ENCODE measurements at places on chromosomes 6 and 20.
A peak's percentile ranks its signal among the peaks of the same experiment; 100 is the strongest.

DNA sequence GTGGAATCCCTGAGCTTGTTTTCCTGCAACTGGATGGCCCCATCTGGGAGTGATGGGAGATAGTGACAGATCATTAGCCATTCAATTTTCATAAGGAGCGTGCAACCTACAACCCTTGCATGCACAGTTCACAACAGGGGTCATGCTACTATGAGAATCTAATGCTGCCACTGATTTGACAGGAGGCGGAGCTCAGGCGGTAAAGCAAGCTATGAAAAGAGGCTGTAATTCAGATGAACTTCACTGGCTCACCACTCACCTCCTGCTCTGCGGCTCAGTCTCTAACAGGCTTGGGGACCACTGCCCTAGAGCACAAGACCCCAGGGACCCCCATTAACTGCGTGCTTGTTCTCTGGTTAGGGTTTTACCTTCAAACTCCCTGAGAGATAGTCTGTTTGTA, 12.4 kb upstream of the TREML4 start:
- no peak for DNase-seq

DNA sequence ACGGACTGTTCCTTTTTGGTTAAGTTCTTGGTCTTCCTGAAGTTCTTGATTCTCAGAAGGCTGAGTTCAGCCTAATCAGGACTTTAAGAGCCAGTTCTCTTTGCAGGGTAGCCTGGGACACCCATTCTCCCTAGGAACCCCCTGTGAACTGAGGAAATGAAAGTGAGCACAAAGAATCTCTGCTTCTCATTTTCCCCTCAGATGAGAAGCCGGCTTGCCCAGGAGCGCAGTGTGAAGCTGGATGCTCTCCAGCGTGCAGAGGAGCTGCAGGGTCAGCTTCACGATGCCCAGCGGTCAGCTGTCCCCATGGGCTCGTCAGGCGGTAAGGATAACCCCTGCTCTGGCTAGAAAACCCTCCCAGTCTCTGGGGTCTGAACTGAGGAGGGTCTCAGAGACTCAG, 34.0 kb downstream of the CD164 start:
- DNase-seq = no peak

- no peak for DNase-seq
Observed at GRCh38 chr20:23368316-23369071, 6.5 kb downstream of the GZF1 start.

DNA sequence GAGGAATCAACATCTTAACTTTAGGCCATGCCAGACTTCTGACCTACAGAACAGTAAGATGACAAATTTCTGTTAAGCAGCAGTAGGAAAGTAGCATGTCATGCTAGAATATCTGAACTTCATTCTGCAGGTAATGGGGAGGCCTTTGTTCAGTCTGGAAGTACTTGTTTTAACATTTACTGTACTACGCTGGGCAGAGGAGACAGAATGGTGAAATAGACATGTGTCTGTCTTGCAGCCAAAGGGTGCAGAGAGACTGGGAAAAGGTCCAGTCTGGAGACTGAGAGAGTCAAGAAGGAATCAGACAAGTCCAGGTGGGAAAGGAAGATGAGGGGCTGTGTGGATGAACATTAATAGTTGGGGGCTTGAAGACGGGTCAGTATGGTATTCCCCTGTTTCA, 17.5 kb upstream of the ZBTB2 start:
- DNase-seq = no peak

DNA sequence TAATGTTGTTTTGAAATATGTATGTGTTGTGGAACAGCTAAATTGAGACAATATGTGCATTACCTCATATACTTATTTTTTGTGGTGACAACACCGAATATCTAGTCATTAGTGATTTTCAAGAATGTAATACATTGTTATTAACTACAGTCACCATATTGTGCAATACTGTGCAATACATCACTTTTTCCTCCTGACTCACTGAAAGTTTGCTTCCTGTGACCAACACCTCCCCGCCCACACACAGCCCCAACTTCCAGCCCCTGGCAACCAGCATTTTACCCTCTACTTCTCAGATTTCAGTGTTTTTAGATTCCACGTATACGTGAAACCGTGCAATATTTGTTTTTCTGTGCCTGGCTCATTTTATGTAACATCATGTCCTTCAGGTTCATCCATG, 627.9 kb downstream of the PRKN start:
- DNase-seq = peak; percentile 65

GRCh38 chr20:1802385-1803060, 92.7 kb upstream of the SIRPA start:
- peak; percentile 67 for DNase-seq

GRCh38 chr20:39568109-39568508, 606.0 kb downstream of the DHX35 start:
- DNase-seq = no peak

GRCh38 chr6:54291146-54291545, 17.1 kb upstream of the TINAG start:
- peak; percentile 71 for DNase-seq

DNA sequence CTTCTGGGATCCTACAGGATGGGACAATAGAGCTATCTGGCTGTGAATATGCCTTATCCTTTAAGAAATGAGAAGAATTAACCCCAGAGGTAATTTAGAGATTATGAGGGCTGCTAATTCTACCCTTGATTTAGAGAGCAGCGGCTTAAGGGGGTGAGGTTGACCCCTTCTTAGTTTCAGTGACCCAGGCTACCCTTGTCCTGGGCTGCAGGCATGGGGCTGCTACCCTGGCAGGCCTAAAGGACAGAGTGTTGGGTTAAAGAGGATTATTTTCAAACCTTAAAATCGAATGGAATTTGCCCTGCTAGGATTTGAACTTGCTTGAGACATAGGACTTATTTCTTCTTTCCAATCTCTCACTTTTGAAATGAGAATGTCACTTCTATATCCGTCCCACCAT, 1343.4 kb downstream of the HACE1 start:
- DNase-seq = no peak

GRCh38 chr6:1324936-1325335, 13.0 kb downstream of the FOXQ1 start:
- no peak for DNase-seq

GRCh38 chr6:117637770-117638169, 35.5 kb upstream of the GOPC start:
- DNase-seq = no peak

DNA sequence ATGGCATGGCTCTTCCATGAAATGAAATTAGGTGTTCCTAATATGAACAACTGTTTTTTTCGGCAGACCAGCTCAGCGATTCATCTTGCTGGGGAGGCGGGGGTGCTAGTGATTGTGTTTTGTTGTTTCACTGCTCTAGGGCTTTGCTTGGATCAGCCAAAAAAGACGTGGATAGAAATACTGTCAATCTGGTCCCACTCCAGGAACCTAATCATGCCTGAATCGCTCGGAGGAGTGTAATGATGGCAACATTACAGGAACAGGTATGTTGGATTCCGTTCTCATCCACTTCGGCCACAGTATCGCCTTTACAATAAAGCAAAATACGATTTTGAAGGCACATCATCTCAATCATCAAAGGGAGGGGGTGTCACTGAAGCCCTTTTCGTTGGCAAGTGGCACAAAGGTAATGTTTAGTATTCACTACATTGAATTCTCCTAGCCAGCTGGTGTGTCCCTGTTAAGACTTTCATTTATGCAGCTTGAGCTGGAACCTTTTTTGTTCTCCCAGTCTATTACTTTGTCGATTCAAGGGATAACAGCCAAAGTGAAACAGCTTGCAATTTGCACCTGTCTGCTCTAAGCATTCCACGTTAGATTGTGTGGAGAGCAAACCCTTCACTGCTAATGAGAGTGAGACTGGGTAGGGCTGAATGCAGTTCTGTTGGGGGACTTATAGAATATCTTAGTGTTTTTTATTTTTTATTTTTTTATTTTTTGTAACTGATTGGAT, 477.7 kb downstream of the TFAP2A start:
- no peak for DNase-seq

DNA sequence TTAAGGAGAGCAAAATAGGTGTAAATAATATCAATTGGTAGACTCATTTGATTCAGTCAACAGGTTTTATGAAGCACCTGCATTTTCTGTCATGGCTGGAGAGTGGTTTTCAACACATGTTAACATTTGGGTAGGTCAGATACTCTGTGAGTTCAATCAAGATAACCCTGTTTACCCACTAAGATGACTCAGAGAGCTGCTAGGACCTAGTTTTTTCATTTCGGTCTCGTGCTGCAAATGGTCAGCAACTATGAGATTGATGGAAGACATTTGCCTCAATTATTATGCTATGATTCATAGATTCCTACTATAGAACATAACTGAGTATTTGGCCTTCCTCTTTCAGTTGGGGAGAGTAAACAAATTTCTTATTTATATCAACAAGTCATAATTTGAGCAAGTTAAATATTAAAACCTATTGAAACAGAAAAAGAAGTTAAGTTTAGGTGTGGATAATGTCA, 391.4 kb upstream of the CITED2 start:
- peak; percentile 66 for DNase-seq

DNA sequence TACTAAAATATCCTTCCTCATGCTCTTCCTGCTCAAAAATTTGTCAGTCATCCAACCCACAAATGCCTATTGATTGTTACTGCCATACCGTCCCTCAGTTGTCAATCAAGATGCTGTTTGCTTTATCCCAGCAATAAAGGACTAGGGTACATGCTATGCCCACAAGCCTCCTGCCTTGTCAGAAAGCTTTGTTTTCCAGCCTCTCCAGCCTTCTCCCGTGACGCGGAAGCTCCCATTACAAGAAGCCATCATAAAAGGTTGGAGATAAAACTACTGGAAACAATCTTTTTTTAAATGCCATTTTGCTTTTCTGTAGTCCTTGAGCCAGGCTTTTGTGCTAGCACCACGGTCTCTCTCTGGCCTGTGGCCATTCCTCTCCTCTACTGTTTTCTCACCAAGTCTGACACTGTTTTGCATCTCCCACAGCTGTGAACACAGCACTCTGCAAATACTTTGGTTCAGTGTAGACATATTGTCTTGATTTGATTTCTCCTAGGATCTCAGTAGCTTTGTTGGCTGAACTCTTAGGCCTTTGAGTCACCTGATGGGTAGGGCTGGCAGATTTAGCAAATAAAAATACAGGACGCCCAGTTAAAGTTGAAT, 495.7 kb upstream of the JARID2 start:
- DNase-seq = no peak

- DNase-seq = no peak
Observed at GRCh38 chr6:169173532-169174268, 79.9 kb downstream of the THBS2 start.

- no peak for DNase-seq
Observed at GRCh38 chr20:17965042-17965697, 3.4 kb downstream of the SNX5 start.

- no peak for DNase-seq
Observed at GRCh38 chr20:46004889-46005473, 3.7 kb upstream of the MMP9 start.

DNA sequence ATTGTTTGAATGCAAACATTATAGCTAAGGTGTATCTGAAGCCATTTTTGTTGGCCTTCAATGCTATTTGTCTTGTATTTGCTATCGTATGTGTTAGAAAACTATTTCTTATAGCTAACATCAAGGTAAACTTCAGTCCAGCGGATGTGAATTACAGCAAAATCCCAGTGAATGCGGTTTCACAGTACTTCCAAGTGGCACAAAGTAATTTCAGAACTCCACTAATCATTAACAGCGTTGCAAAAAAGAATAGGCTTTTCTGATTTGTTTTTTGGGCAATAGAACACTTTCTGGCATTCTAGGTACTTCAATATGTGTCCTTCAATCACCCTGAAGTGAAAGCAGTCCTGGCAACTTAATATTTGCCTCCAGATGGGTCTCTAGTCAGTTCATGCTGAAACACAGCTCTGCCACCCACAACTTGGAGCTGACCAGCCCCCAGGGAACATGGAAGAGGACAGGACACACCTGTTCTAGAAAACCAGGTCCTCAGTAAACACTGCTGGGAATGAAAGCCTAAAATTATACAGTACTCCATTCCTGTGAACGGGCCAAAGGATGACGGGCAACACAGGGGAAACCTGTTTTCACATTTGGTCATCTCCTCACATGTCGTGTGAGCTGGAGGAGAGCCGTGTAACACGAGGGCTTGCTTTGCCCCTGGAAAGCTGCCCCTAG, 9.7 kb upstream of the MRPS10 start:
- no peak for DNase-seq

DNA sequence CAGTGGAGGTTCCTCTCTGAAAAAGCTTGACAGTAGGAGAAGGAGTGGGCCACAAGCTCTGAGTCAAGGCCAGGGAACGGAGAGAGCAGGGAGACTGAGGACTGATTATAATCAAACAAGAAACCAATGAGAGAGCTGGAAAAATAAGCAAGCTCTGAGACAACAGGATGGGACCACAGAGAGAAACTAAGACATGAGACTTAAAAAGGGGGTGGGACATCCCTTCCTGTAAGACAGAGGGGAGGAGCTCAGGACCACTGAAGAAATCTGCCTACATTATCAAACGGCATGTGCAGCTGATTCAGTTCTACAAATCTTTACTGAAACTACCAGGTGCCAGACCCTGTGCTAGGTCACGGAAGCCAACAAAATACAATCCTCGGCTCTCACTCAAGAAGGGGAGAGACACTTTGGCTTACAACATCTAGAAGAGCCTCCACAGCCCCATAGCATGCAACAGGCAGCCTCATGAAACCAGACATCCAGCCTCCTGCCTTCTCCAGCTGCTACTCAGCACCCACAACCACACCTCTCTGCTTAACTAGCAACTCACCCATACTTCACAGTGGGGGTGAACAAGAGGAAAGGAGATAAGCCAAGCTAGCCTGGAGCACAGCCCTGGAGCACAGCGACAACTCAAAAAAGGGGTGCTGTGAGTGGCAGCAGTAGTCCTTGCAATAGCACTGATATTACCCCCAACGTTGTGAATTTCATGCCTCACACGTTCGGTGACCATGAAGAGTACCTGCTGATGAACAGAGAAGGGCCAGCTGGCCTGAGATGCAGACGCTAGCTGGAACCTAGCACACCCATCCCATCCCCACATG, 39.1 kb upstream of the ANKRD60 start:
- DNase-seq = no peak

- DNase-seq = no peak
Observed at GRCh38 chr20:44770484-44771171, 25.0 kb downstream of the KCNK15 start.

- DNase-seq = no peak
Observed at GRCh38 chr6:127914240-127914639, 13.4 kb upstream of the THEMIS start.

GRCh38 chr6:79742030-79742429, 110.9 kb downstream of the SH3BGRL2 start:
- no peak for DNase-seq

DNA sequence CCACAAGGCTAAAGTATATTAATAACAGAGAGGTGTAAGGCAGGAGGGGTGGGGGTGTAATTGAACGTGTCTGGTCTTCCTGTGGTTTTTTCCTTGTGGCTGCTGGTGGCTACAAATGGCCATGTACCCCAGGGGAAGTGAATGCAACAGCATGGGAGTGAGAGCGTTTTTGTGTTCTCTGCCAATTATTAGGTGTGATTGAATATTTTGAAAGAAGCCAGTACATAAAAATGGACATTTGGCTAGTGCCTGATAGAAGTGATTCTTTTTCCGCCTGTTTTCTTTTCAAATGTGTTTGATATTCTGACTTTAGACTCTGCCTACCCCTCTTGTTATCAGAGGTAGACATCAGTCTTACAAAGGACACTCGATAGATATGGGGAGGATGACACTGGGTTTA, 141.3 kb downstream of the PRL start:
- DNase-seq = no peak

- DNase-seq = no peak
Observed at GRCh38 chr6:301526-301925, 9.2 kb downstream of the DUSP22 start.

- no peak for DNase-seq
Observed at GRCh38 chr20:6812530-6812929, 45.0 kb downstream of the BMP2 start.

Data from kidney capillary endothelial cell (primary cell).